NCI-H526 (cell line): ENCODE measurements at places on chromosomes 7 and 10.

GRCh38 chr10:123967626-123968243 lies 76.1 kb upstream of the CPXM2 start:
- DNase-seq = peak; percentile 79

- DNase-seq = no peak
These were observed 281.7 kb downstream of the FRMD4A start for GRCh38 chr10:14048930-14049613.

- DNase-seq = no peak
These were observed 14.1 kb downstream of the ZNF467 start for GRCh38 chr7:149759093-149759860.

GRCh38 chr7:4799508-4800268 lies 24.3 kb downstream of the AP5Z1 start:
- DNase-seq = no peak

GRCh38 chr7:98110249-98111022 lies 3.8 kb downstream of the LMTK2 start:
- no peak for DNase-seq

- no peak for DNase-seq
These were observed 133.8 kb downstream of the TCERG1L start for GRCh38 chr10:131177431-131178327.

DNA sequence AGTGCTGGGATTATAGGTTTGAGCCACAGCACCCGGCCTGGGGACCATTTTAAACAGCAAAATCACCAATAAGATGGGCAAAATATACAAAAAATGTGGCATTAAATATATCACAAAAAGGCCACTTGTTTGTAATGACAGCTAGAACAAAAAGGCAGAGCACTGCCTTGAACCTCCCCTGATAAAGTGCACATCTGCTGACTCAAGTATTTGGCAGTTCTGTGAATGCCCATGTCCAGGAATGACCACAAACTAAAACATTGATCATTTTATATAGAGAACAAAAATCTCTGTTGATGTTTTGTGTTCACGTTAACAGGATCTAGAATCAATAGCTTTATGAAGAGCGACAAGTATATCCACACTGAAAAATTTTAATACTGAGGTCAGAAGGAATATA lies 21.5 kb downstream of the HERC4 start:
- DNase-seq = no peak

GRCh38 chr7:83204715-83205114 lies 42.0 kb upstream of the PCLO start:
- DNase-seq = no peak

DNA sequence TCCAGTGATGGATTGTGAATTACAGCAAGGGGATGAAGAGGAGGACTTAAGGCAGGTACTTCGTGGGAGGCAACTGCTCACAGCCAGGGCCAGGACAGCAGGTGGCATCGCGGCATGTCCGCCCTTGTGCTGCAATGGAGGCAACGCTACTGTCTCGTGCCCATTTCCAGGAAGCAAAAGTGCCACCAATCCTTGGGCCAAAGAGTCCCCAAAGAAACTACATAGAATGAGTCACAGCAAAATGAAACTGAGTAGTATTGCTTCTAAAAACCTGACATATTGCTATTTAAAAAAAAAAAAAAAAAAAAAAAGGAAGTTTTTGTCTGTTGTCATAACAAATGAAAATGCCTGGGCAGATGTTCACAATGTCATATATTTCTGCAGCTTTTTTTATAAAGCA lies 46.6 kb downstream of the RSU1 start:
- no peak for DNase-seq

- no peak for DNase-seq
These were observed 159.1 kb downstream of the GFRA1 start for GRCh38 chr10:116113721-116114501.

DNA sequence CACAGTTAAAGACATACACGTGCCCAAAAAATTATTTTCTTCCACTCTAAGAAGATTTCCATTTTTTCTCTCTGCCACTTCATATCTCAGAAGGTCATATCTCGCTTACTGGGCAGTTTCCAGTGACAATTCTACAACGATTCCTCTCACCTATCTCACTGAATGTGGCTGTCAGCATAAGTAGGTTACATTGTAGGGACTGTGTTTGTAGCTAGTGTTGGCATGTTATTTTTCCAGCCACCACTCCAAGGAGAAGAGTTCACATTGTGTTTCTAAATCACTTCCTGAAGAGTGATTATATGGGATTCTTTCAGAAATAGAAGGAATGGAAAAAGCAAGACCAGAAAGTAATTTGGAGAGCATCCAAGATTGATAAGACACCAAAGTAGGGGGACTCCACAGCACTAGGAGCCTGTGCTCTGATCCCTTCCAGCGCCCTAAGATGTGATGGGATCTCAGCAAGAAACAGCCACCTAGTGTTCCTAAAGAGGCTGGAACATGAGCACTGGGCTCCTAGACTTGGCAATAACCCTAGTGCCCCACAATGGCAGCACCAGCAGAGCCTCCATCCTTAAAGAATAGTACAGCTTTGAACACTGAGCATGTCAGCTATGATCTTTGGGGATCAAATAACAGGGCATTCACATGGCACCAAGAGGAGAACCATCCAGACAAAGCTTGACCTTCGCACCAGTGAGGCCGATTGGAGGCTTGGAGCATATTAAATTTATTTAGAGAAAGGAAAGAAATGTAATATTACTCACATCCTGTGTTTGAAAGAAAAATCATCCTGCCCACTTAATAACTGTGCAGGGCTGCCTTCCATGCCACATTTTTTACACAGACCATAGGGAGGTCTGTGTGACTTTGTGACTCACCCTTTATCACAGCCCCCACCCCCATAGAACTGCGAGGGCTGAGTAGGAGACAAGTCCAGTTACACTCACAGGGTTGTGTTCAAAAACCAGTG lies 51.8 kb downstream of the CAV1 start:
- no peak for DNase-seq

DNA sequence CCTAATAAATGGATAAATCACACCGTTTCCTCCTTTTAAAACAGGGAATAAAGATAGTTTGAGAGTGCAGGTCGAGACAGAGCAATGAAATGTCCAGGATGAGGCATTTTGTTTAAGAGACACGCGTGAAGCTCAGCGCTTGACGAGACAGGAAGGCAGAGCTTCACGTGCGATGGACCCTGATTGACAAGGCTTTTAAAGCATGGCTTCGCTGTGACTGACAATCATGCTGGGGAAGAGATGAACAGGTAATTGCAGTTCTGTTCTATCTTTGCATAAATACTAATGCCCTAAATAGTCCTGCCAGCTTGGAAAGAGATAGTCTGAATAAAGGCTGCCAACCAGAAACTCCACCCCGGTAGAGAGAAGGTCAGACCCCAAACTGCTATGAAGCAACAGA lies 442.3 kb upstream of the PFKP start:
- no peak for DNase-seq

- DNase-seq = no peak
These were observed 80.1 kb upstream of the LRRC17 start for GRCh38 chr7:102832674-102833073.

- DNase-seq = no peak
These were observed 1.9 kb downstream of the FGF8 start for GRCh38 chr10:101773923-101774588.
